Esophagus mucosa (tissue), 1 donor: ENCODE measurements at places on chromosomes 16 and 17. TPM values are rescaled to one million over a fixed set of nuclear protein-coding genes. Genes with fewer than 3 reads are reported as not detected.

The EPN2 gene
- 68.3 TPM for total RNA-seq

The TNK1 gene
- total RNA-seq: 6.1 TPM

The CD300E gene
- total RNA-seq: 0.12 TPM

The ELAC2 gene
- total RNA-seq: 39.0 TPM

DNA sequence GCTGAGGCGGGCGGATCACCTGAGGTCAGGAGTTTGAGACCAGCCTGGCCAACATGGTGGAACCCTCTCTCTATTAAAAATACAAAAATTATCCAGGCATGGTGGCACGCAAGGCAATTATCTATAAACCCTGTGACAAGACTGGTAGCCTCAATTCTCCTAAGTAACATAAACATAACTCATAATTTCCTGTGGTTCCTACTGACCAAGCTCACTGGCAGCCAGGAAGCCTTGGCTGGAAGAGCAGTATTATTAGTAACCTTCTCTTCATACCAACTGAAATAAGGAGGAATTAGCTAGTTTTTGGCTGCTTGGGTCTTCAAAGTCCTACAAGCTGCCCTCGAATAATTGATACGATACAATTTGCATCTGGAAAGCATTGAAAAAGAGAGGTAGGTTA lies 31.6 kb upstream of the LRRC37A3 start:
- ATAC-seq: no peak
